ENCODE measurements at places on chromosomes 6 and 20. TPM values are rescaled to one million over a fixed set of nuclear protein-coding genes. Genes with fewer than 3 reads are reported as not detected.

GRCh38 chr20:48098099-48098498 lies 312.8 kb upstream of the SULF2 start:
- peaks cover 8% of the 10 kb centered on the region for H3K4me1 ChIP-seq
- H3K36me3 ChIP-seq: no peaks in the 10 kb centered on the region
- peaks cover 3% of the 10 kb centered on the region for H3K27me3 ChIP-seq
- DNase-seq: no peak

- no peaks in the 10 kb centered on the region for H3K36me3 ChIP-seq
- H3K27ac ChIP-seq: peak overlapping the region; percentile 29
- H3K4me1 ChIP-seq: peaks cover 8% of the 10 kb centered on the region
- no peaks in the 10 kb centered on the region for H3K27me3 ChIP-seq
- no peak for DNase-seq
These were observed 6.8 kb downstream of the NOX3 start for GRCh38 chr6:155448668-155449449.

The HDGFL1 gene
- total RNA-seq: not detected

The SLC18B1 gene
- total RNA-seq: 18.4 TPM

- peaks cover 5% of the 10 kb centered on the region for H3K27me3 ChIP-seq
- H3K4me1 ChIP-seq: peaks cover 68% of the 10 kb centered on the region
- no peak for DNase-seq
- peak overlapping the region; percentile 67 for H3K4me3 ChIP-seq
- H3K27ac ChIP-seq: peak overlapping the region; percentile 13
These were observed 13.1 kb downstream of the VSTM2L start for GRCh38 chr20:37915800-37916570.

The TNFAIP3 gene
- total RNA-seq: 2.9 TPM

The TOP1 gene
- 110 TPM for total RNA-seq

DNA sequence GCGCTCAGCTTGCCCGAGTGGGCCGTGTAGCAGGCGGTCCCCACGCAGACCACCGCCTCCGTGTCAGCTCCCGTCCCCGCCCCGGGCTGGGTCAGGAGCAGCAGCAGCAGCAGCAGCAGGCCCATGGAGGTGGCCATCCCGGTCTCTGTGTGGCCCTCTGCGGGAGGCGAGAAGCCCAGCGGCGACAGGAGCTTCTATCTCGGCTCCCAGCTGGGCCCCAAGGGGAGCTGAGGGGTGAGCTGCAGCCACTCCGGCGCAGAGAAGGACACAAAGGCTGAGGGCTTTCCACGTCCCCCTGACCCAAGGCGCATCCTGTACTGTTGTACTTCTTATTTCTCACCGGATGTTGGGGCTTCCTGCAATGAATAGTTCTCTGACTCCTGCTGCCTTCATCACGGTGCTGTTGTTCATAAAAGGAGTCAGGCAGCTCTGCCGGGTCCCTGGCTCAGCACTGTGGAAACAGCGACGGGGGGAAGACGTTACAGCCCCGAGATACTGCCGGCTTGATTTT lies at the start of gene CD93:
TSS of gene CD93 (minus strand) at position 269 of the 511 bp plus-strand sequence. CDS start at position 137, 132 bp downstream.
- DNase-seq: no peak
- H3K27me3 ChIP-seq: peaks cover 3% of the 10 kb centered on the region
- H3K36me3 ChIP-seq: no peaks in the 10 kb centered on the region
- H3K4me1 ChIP-seq: peaks cover 14% of the 10 kb centered on the region
- H3K27ac ChIP-seq: peak within 1 kb of the TSS; percentile 73

DNA sequence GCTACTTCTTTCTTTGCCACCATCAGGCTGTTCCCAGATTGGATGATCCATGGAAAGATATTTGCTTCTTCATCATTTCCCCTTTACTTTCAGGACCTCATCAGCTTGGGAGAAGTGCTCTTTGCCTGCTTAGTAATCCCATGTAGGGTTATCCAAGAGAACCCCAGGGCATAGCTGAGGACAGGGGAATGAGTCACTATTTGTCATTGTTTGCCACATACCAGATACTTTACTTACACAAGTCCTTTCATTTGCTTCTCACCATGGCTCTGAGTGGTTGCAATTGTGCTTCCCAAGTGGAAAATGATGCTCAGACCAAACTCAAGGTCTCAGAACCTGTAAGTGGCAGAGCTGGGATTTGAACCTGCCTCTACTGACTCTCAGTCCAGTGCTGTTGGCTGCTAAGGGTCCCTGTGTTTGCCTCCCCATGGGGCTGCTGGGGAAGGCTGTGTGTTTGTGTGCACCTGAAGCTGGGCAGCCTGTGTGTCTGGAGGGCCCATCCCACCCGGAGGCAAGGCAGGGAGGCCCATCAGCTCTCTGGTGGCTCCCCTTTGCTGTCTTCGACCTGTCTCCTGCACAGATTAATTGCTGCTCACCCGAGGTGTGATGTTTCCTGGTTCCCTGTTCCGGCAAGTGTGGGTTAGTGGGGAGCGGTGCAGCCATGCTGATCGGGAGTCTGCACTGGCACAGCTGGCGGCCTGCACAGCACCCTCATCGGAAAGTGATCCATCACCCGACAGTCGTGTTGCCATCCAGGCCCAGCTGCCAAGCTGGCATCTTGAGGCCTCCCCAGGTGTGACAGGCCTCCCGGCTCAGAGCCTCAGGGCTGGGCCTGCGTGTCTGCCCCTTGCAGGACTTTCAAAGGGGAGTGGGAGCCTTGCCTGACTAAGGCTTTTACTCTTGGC lies 228.8 kb downstream of the DHX35 start:
- H3K27ac ChIP-seq: no peak overlapping the region
- H3K4me3 ChIP-seq: no peak overlapping the region
- H3K27me3 ChIP-seq: peaks cover 33% of the 10 kb centered on the region
- no peak for DNase-seq
- no peaks in the 10 kb centered on the region for H3K36me3 ChIP-seq

GRCh38 chr20:36260316-36260715 lies 24.0 kb downstream of the AAR2 start:
- no peak for DNase-seq
- no peak overlapping the region for H3K4me3 ChIP-seq
- no peaks in the 10 kb centered on the region for H3K36me3 ChIP-seq
- no peaks in the 10 kb centered on the region for H3K27me3 ChIP-seq

DNA sequence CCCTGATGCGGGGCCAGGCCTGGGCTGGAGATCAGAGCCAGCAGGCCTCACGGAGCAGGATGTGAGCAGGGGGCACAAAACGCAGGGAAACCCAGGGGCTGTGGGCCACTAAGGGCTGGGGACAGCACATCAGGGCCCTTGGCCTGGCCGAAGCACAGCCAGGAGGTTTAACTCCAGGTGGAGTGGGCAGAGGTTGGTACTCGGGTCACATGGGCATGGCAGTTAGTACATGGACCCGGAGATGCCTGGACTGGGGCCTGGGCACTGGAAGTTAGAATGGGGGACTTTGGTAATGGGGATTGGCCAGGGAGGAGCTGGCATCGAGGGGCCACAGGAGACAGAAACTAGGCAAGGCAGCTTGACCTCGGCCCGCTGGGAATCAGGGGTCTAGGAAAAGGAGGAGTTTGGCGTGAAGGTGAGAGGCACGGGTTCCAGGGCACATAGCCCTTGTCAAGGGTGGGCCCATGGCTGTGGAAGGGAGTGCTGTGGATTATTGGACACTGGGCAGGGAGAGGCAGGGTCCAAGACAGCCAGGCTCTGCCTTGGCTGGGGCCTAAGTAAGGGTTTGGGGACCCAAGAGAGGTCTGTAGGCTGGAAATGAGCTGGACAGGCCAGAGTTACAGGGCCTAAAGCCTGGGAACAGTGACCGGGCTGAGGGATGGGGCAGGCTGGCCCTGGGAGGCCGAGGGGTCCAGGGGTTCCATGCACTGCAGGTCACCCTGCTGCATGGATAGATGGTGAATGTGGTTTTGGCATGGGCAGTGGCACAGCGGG lies 41.6 kb upstream of the CD93 start:
- peaks cover 4% of the 10 kb centered on the region for H3K4me1 ChIP-seq
- H3K27me3 ChIP-seq: no peaks in the 10 kb centered on the region
- H3K36me3 ChIP-seq: no peaks in the 10 kb centered on the region
- peak overlapping the region; percentile 78 for H3K27ac ChIP-seq

GRCh38 chr6:53888931-53889330 lies 94.1 kb downstream of the LRRC1 start:
- no peak overlapping the region for H3K4me3 ChIP-seq
- no peaks in the 10 kb centered on the region for H3K27me3 ChIP-seq
- no peak overlapping the region for H3K27ac ChIP-seq
- H3K4me1 ChIP-seq: no peaks in the 10 kb centered on the region
- H3K36me3 ChIP-seq: no peaks in the 10 kb centered on the region

GRCh38 chr6:120558294-120558693 lies 776.0 kb downstream of the TBC1D32 start:
- no peaks in the 10 kb centered on the region for H3K27me3 ChIP-seq
- no peak overlapping the region for H3K27ac ChIP-seq
- no peak overlapping the region for H3K4me3 ChIP-seq
- H3K36me3 ChIP-seq: no peaks in the 10 kb centered on the region
- no peaks in the 10 kb centered on the region for H3K4me1 ChIP-seq
- DNase-seq: no peak

- no peak overlapping the region for H3K27ac ChIP-seq
- no peaks in the 10 kb centered on the region for H3K36me3 ChIP-seq
These were observed 229.9 kb upstream of the GRIK2 start for GRCh38 chr6:101163611-101164010.

DNA sequence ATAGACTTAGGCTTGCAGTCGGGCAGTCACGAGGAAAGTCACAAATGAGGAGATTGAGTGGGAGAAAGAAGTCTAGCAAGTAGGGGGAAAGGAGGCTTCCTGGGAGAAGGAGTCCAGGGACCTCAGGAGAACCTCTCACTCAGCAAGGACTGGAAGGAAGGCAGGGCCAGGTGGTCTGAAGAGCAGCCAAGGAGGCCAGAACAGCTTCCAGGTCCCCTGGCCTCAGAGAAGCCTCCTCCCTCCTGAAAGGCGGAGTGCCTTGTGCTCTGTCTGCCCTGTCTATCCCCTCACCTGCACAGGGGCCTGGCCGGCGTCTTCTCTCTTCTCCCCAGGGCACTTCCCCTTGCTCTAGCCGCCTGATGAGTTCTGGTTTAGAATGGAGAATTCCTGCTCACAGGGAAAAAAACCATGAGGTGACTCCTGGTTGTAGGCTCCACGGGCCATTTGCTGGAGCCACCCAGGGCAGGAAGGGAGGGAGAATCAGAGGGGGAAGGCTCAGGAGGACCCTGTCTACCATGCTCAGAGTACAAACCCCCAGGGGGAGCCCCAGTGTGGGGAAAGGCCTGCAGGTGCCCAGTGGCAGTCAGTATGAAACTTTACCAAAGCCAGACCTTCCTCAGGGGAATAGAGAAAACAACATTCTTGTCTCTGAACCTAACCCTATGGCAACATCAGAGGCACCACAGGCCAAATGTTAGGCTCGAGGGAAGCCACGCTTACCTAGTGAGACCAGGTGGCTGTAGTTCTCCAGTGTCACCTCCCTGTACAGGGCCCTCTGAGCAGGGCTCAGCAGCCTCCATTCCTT lies 11.2 kb downstream of the ZNF337 start:
- DNase-seq: no peak
- H3K4me3 ChIP-seq: no peak overlapping the region
- no peaks in the 10 kb centered on the region for H3K27me3 ChIP-seq
- H3K36me3 ChIP-seq: peaks cover 29% of the 10 kb centered on the region
- H3K27ac ChIP-seq: no peak overlapping the region

The TMEM200A gene
- 2.9 TPM for total RNA-seq

DNA sequence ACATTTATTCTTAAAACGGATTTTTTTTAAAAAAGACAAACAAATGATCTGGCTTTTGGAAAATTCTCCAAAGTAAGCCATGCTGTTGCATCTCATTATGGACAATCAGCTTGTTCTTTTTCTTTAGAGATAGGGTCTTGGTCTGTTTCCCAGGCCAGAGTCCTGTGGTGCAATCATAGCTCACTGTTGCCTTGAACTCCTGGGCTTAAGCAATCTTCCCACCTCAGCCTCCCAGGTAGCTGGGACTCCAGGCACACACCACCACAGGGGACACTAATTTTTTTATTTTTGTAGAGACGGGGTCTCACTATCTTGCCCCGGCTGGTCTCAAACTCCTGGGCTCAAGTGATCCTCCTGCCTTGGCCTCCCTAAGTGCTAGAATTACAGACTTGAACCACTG lies 45.9 kb upstream of the TGM3 start:
- H3K27me3 ChIP-seq: no peaks in the 10 kb centered on the region
- H3K27ac ChIP-seq: no peak overlapping the region
- no peak overlapping the region for H3K4me3 ChIP-seq
- H3K4me1 ChIP-seq: peaks cover 30% of the 10 kb centered on the region

- H3K4me1 ChIP-seq: peaks cover 6% of the 10 kb centered on the region
- no peaks in the 10 kb centered on the region for H3K36me3 ChIP-seq
- no peaks in the 10 kb centered on the region for H3K27me3 ChIP-seq
- H3K4me3 ChIP-seq: no peak overlapping the region
- DNase-seq: no peak
- H3K27ac ChIP-seq: no peak overlapping the region
These were observed 33.9 kb upstream of the PTPRK start for GRCh38 chr6:128554302-128554701.

The GRM1 gene
- total RNA-seq: 0.63 TPM

The C6orf15 gene
- total RNA-seq: not detected

The MAS1 gene
- not detected for total RNA-seq

- no peaks in the 10 kb centered on the region for H3K27me3 ChIP-seq
- H3K4me3 ChIP-seq: no peak overlapping the region
- H3K36me3 ChIP-seq: no peaks in the 10 kb centered on the region
- no peak for DNase-seq
- H3K27ac ChIP-seq: no peak overlapping the region
These were observed 104.1 kb upstream of the AKIRIN2 start for GRCh38 chr6:87806099-87806498.

The STX7 gene
- 34.5 TPM for total RNA-seq

The VSTM2L gene
- total RNA-seq: 9.3 TPM

The BPIFB3 gene
- not detected for total RNA-seq

- H3K27me3 ChIP-seq: peaks cover 6% of the 10 kb centered on the region
- H3K27ac ChIP-seq: no peak overlapping the region
These were observed 5.5 kb upstream of the FAM83C start for GRCh38 chr20:35297740-35298139.

DNA sequence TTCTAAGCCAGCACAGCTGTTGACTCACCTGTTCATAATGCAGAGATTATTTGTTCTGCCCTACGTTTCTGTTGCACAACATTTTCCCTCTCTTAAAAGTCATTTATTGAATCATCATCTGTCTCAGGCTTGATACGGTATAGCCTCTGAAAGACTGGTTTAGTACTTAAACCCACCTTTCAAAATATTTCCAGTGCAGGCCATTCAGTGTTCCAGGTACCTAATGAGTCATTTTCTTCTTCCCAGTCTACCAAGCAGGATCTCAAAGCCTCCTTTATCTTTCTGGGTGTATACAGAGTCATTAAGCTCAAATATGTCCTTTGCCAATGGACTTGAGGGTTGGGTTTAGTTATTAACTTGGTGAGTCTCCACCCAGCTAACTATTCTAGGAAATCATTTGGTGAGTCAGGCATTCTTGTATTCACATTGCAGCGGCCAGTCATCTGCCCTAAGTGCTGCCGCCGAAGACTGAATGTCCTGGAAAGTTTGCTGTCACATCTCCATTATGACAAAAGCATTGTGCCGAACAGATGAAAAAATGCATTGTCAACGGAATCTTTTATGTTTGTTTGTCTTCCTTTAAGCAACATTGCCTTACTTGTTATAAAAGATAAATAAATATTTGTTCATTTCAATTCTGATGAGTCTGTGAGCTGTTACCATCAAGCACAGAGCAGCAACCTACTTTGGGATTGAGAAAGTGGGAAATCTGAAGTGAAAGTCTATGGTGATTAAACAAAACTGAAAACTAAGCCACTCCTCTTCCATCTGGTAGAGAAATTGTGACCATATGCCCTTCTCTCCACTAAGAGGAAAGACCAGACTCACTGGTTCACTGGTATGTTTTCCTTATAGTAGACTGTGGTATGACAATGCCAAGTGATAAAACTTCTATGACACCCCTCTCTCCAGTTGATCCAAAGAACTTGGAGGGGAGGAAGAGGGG lies 14.3 kb upstream of the FAM135A start:
- no peaks in the 10 kb centered on the region for H3K4me1 ChIP-seq
- H3K4me3 ChIP-seq: no peak overlapping the region
- DNase-seq: no peak
- peaks cover 9% of the 10 kb centered on the region for H3K27me3 ChIP-seq
- no peak overlapping the region for H3K27ac ChIP-seq
- no peaks in the 10 kb centered on the region for H3K36me3 ChIP-seq

The TPBG gene
- 21.4 TPM for total RNA-seq

The APOBEC2 gene
- not detected for total RNA-seq

Measured in neural crest cell (in vitro differentiated cells).